ENCODE measurements at places on chromosomes 12 and 14.
A peak's percentile ranks its signal among the peaks of the same experiment; 100 is the strongest.

DNA sequence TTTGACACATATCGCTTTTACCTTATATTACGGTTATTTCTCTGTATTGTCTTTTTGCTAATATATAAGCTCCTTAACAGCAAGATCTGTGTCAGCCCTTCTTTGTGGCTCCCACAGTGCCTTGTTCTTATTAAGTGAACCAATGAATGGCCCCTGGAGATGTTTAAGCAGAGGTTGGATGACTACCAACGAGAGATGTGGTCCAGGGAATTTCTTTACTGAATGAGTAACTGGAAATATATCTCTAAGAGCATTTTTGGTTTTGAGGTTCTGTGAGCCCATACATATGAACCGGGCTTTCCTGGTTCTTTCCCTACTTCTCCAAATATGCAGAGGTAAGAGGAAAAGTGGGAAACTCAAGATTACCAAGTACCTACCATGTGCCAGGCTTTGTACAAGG is 23.5 kb downstream of the CALCOCO1 start:
- no peak for DNase-seq

GRCh38 chr12:123151457-123152454 is 866 bp upstream of the PITPNM2 start:
- no peak for DNase-seq

DNA sequence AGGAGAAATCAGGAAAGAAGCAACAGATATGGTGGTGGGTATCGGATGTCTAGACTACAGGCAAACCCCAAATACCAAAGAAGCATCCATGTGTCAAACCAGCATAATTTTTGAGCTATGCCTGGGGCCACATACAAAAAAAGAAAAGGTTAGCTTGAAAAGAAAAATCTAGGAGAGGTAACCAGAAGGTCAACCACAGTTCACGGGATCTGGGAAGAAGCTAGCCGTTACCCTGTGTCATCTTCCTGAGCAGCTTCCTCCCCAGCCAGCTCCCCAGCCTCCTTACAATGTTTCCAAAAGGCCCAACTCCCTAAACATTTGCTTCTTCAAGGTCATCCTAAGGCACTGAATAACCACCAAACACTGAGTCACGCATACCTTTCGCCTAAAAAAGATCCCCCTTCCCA is 3.1 kb downstream of the SINHCAF start:
- peak; percentile 28 for DNase-seq

GRCh38 chr14:35355981-35356841 is 48.3 kb downstream of the NFKBIA start:
- no peak for DNase-seq

DNA sequence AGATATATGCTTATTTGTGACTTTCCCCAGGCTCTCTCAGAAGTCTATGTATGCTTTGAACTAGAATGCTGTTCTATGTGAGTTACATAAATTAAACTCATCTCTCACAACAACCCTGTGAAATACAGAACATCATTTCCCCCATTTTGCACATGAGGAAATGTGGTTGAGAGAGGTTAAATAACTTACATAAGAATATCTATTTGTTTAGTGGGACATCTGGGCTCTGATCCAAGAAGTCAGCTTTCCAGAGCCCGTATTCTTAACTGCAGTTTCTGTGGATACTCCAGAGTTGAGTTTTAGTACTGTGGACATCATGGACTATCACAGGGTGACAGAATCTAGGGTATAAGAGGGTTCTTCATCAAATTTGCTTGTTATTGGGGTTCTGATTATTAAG is 242.5 kb upstream of the ARHGAP5 start:
- no peak for DNase-seq

Measured in CD4-positive, alpha-beta T cell treated with Interleukin-4 for 1 hour (primary cell).